ENCODE measurements at places on chromosomes 4 and X. TPM values are rescaled to one million over a fixed set of nuclear protein-coding genes. Genes with fewer than 3 reads are reported as not detected.
A peak's percentile ranks its signal among the peaks of the same experiment; 100 is the strongest.

The DKK2 gene
- not detected for total RNA-seq

The NAA11 gene
- total RNA-seq = not detected

DNA sequence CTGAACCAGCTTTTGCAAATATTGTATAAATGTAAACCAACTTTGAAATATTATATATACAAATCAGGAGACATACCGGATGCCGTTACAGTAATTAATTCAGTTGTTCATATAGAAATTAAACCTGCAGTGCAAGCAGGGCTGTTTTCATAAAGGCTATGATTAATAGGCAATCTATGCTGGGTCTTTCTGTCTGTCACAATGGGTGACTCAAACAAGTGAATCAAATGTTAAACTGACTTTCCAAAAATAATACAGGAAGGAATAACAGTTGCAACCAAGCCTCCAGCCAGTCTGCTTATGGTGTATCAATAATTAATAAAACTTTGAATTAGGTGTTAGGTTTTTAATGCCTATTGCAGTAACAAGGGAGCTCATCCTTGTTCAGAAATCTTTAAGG is 43.9 kb downstream of the GABRB1 start:
- no peak for DNase-seq

The CCDC149 gene
- total RNA-seq = 70.6 TPM

GRCh38 chr4:57303012-57303751 is 193.0 kb upstream of the IGFBP7 start:
- DNase-seq = no peak

The HELQ gene
- 13.8 TPM for total RNA-seq

DNA sequence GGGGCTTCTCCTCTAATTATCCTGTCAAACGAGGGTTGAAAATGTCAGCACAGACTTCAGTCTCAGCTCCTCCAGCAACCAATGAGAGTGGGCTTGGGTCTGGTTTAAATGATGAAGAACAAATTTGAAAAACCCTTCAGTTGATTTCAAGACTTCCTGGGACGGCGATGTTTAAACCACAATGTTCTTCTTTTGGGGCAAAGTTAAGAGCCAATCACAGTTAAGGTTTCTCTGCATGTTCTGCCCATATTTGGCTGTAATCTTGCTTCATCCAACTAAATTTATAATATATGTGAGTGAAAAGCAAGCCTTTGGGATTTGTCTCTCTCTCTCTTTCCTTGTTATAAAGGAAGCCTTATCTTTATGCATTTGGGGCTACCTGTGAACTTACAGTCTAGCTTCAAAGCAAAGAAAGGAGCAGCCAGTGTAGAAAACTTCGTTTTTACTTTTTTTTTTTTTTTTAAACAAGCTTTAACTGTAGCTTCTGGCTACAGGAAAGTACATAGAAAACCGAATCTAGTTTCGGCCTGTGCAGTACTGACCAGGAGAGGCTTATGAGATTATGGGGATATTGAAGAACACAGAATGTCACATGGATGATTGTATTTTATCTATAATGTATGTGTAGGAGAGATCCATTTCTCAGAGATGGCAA is 46.8 kb upstream of the FAM9C start:
- no peak for DNase-seq

GRCh38 chr4:65918872-65919271 is 248.6 kb upstream of the EPHA5 start:
- DNase-seq = no peak

DNA sequence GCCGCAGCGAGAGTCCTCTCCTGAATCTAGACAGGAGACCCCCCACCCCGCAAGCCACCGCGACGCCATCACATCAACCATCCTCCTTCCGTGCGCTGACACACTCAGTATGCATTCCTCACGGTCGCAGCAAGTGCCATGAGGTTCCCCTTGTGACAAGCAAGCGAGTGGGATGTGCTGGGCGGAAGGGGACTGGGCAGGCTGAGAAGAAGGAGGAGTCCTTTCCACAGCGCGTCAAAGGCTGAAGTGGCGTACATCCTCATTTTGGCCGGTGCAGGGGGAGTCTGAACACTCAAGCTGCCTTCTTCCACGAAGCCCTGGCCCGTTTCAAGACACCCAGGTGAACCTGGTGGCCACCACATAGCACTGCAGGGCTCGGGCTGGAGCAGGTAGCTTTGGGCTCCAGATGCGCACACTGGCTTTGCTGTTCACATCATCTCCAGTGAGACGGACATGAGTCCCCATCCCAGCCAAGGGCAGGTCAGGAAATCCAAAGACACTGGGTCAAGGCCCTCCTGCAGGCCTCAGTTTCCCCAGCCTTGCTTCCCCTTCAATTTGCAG is 30.4 kb downstream of the CCNQ start:
- DNase-seq = no peak

DNA sequence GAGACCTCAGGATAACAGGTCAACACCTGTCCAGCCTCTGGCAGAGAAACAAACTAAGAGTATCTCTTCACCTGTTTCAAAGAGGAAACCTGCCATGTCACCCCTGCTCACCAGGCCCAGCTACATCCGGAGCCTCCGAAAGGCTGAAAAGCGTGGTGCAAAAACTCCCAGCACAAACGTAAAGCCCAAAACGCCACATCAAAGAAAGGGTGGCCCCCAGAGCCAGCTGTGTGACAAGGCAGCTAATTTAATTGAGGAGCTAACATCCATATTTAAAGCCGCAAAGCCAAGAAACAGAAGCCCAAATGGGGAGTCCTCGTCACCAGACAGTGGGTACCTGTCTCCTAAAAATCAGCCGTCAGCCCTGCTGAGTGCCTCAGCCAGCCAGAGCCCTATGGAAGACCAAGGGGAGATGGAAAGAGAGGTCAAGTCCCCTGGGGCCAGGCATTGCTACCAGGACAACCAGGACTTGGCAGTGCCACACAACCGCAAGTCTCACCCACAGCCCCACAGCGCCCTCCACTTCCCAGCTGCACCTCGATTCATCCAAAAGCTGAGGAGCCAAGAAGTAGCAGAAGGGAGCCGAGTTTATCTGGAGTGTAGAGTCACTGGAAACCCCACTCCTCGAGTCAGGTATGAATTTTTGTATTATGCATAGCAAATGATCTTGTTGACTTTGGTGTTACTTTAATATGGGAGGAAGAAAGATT is 15.1 kb downstream of the PALLD start:
- DNase-seq = peak; percentile 59

GRCh38 chr4:110622841-110623717 is at the start of gene PITX2:
Gene PITX2, minus strand, starts transcription at chr4:110623077. Its CDS starts 617 bp downstream, at chr4:110622460.
- DNase-seq = no peak

The CT45A10 gene
- not detected for total RNA-seq

The DNAAF6 gene
- not detected for total RNA-seq

The TBC1D1 gene
- total RNA-seq = 56.5 TPM

- DNase-seq = peak; percentile 31
Measured at GRCh38 chr4:184961660-184962059, 56.6 kb upstream of the HELT start.

GRCh38 chr4:106624671-106625070 is 256.1 kb upstream of the GIMD1 start:
- DNase-seq = no peak

- no peak for DNase-seq
Measured at GRCh38 chr4:105601406-105601805, 49.0 kb downstream of the ARHGEF38 start.

GRCh38 chr4:6779667-6780565 is 2.6 kb upstream of the KIAA0232 start:
- DNase-seq = no peak

The TMSB15C gene
- not detected for total RNA-seq

DNA sequence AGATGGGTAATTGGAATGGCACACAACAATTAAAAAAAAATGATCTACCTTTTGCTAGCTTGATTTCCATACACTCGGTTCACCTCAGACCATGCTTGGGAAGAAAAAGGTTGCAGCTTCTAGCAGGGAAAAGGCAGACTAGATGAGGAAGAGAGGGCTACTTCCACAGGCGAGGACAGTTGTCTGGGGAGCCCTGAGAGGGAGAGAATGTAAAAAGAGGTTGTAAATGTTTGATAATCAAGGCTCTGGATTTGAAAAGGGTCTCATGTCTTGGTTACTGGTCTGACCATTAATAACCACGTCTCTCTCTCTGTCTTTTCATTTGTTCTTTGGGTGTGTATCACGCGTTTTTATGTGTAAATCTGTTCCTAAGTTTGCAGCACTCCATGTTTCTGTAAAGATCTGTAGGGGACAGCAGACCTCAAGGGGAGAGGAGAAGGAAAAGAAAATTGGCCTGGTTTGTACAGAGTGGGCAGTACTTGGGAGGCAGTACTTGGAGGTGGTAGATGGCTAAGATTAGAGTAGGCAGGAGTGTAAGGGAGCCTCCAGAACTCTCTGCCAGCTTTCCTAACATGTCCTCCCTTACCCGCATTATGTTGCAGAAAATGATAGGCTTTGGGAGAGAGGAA is 750 bp downstream of the ARMCX5 start:
- peak; percentile 40 for DNase-seq

The PGM2 gene
- total RNA-seq = 13.8 TPM

The LEF1 gene
- total RNA-seq = not detected

DNA sequence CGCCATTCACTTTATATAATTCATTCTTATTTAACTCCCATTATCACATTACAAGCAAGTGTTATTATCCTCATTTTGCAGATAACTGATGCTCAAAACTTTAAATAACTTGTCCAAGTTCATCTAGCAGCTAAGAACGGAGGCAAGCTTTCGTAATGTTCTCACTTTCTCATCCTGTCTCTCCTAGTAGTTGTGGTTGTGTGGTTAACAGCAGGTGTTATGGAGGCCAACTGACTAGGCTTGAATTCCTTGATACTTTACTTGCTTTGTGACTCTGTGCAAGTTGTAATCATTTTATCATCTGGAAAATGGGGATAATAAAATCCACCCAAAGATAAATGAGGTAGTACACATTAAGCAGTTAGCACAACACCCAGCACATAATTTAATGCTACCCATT is 109.9 kb upstream of the PTPN13 start:
- DNase-seq = no peak

- no peak for DNase-seq
Measured at GRCh38 chrX:47873123-47873522, 36.4 kb downstream of the ZNF81 start.

GRCh38 chr4:2222838-2223237 is 19.1 kb downstream of the HAUS3 start:
- DNase-seq = peak; percentile 24

DNA sequence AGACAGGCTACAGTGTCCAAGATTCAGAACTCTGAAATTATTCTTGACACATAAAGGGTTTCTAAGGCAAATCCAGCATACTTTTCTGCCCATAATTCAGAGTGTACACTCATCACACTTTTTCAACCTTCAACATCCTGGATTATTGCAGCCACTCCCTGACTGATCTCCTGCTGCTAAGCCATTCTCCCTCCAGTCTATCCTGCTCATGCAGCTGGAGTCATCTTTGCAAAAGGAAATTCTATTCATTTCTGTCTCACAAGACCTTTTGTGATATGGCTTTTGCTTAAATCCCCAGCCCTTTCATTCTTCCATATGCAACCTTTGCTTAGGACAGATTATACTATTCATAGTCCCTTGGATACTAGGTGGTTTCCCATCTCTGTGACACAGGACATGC is 236.1 kb upstream of the LDB2 start:
- no peak for DNase-seq

The RAPGEF2 gene
- 31.3 TPM for total RNA-seq

- DNase-seq = peak; percentile 90
Measured at GRCh38 chr4:81470456-81471297, 1.0 kb downstream of the RASGEF1B start.

The NHS gene
- total RNA-seq = 2.9 TPM

The NPNT gene
- total RNA-seq = 32.9 TPM

The SRPX gene
- total RNA-seq = 8.9 TPM

DNA sequence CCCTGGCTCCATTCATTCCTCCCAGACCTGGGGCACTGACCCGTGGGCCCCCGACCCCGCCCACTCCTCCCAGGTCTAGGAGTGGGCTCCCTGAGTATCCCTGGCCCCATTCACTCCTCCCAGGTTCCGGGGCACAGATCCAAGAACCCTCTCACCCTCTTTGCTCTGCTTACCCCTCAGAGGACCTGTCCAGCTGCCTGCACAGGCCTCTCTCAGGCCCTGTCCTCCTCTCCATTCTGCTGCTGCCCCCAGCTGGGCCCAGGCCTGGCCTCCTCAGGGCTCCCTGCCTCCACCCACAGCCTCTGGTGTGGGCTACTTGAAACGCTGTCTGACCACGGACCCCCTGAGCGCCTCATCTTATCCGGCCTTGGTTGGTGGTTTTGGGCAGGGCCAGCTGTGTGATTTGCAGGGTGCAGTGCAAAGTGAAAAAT is 217.7 kb upstream of the PSAPL1 start:
- DNase-seq = no peak

DNA sequence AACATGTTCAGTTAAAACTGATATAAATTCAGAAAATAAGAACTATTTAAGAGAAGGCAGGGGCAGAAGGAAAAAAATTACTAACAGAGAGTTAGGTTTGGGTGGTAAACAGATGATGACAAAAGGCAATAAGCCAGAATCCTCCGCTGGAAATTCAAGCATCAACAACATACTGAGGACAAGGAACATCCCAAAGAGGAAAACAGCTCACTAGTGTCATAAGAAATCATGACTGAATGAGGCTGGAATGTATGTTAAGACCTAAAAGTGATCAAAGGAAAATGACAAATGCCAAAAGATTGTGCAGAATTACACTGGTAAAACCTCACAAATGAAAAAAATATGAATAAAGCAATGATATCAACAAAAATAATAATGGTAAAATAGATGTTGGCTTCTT is 88.4 kb downstream of the WDFY3 start:
- no peak for DNase-seq

- DNase-seq = no peak
Measured at GRCh38 chr4:54959651-54960116, 165.7 kb downstream of the KDR start.

- no peak for DNase-seq
Measured at GRCh38 chr4:80361329-80361900, 25.9 kb downstream of the CFAP299 start.

The RHOXF2 gene
- total RNA-seq = not detected

DNA sequence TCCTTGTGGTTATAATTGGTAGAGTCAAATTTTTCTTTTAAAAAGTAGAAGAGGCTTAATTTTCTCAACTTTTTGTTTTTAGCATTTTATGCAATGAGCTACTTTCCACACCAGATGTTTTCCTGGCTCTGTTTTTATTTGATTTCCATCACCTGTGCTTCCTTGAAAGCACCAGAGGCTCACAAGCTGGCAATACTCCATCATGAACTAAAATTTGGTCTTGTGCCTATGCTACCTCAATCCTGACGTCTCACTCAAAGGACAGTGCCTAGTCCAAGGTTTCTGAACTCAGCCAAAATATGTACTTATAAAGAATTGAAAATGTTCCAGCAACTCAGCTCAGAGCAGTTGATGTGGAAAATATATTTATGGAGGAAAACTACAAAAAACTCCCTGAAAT is 914.0 kb upstream of the PRKX start:
- DNase-seq = no peak

All from stomach (tissue), 19 donors.